Fibroblast of skin of left biceps (primary cell): ENCODE measurements at places on chromosomes 7 and 10.
A peak's percentile ranks its signal among the peaks of the same experiment; 100 is the strongest.

GRCh38 chr10:116888380-116889055 is 39.2 kb downstream of the ENO4 start:
- DNase-seq, result peak; percentile 34

DNA sequence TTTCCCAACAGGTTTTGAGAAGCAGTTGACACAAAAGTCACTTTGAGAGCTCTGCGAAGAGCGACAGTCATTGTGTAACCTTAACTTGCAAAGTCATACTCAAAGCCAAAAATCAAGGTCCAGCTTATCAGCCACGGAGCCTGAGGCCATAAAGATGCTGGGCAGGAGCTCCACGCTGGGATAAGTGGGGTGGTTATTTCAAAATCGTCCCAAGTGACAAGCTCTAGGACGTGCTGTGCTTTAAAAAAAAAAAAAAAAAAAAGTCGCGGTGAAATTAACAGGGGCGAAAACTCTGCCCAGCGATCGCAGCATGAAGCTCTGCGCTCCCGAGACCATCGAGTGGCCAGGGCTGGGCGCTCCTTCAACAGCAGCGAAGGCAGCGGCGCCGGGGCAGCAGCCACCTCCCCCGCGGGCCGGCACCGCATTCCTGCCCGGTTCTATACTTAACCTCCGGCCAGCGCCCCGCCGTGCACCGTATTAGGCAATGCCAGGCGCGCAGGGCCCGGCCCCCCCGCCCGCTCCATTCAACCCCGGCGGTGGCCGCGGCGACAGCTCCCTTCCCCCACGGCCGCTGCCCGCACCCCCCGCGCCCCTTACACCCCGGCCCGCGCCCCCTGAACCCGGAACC is 657 bp downstream of the HACD1 start:
- no peak for DNase-seq

- DNase-seq, result no peak
Observed at GRCh38 chr10:79947787-79948424, 999 bp downstream of the SFTPD start.

DNA sequence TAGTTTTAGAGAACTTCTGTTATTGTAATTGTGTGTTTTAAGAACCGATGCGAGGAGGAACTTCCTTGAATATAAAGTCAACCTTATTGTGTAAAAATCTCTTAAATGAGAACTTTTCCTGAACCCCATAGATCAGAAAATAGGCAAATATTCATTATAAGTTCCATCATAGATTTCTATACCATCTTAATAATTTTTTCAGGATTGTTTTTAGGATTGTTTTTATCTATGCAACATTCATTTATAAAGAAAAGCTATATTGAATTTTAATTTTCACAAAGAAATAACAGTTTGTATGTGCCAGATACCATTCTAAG is 1.7 kb upstream of the SMNDC1 start:
- no peak for DNase-seq

DNA sequence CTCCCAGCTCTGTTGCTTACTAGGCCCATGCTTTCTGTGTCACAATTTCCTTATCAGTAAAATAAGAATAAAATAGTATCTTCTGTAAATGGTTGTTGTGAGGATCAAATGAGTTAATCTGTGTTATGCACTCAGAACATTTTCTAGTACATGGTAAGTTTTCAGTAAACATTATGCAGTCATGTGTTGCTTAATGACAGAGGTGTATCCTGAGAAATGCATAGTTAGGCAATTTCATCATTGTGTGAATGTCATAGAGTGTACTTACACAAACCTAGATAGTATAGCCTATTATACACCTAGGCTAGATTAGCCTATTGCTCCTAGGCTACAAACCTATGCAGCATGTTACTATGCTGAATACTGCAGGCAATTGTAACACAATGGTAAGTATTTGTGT is 4.4 kb downstream of the PTTG1IP2 start:
- no peak for DNase-seq

- no peak for DNase-seq
Observed at GRCh38 chr7:118183428-118183785, 557 bp upstream of the LSM8 start.

DNA sequence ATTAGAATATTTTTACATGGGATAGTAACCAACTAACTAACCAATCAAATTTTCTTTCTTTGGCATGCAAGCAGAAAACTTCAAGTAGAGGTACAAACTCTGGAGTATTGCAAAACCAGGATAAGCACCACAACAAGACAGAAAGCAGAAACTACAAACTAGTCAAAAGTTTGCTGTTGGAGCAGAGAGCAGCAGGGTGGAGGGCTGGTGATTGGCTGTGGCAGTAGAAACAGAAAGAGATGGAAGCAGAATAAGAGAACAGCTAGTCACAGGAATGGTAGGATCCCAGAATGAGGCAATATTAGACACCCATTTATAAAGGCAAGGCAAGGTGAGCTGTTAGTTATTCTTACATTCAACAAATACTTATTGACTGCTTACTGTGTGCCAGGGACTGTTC is 6.8 kb upstream of the MACC1 start:
- no peak for DNase-seq

GRCh38 chr7:39428221-39428620 is 138.0 kb upstream of the YAE1 start:
- DNase-seq, result peak; percentile 58
